Neural crest cell (in vitro differentiated cells): ENCODE measurements at places on chromosomes 5 and 9. TPM values are rescaled to one million over a fixed set of nuclear protein-coding genes. Genes with fewer than 3 reads are reported as not detected.

TERT gene
- 2.9 and 5.6 TPM in 2 replicates for total RNA-seq

PHF24 gene
- total RNA-seq = 0.63 and 1.2 TPM in 2 replicates

SLC4A9 gene
- total RNA-seq = not detected in 2 replicates

DNA sequence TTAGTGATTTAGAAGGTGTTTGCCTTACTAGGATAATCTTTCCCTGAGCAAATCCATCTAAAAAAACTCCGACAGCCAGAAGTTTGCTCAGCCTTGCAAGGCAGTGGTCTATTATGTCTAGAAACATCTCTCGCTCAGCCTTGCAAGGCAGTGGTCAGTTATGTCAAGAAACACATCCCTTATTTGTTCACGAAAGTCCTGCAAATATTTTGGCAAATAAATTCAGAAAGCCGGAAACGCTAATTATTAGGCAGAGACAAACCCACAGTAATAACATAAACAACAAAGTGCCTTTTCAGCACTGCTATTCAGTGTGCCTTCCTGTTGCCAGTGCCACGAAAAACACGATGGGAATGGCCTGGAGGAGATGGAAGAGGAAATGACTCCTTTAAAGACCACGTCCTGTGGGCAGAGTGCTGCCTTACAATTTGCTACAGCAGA, 184.5 kb downstream of the GNAQ start:
- H3K4me3 ChIP-seq = no peak overlapping the region
- peak overlapping the region; percentile 70 for H3K27ac ChIP-seq
- H3K36me3 ChIP-seq = no peaks in the 10 kb centered on the region
- no peaks in the 10 kb centered on the region for H3K27me3 ChIP-seq

DNA sequence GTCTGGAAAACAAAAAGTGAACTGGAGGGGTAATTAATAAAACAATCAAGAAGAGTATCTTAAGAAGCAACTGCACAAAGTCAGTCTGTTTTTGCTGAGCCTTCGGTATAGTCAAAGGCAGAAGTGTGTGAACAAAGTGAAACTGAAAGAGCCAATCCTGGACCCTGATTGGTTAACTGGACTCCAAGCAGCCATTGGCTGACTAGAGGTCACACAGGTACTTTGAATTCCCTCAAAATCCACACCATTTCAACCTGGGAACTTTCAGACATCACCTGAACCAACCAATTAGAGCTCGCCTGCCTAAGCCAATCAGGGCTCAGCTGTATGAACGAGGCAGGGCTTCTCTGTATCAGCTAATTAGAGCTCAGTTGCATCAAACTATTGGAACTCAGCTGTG, 286.7 kb downstream of the TLE4 start:
- DNase-seq = no peak
- no peak overlapping the region for H3K27ac ChIP-seq
- no peaks in the 10 kb centered on the region for H3K27me3 ChIP-seq
- H3K36me3 ChIP-seq = peaks cover 3% of the 10 kb centered on the region
- peaks cover 5% of the 10 kb centered on the region for H3K4me1 ChIP-seq

- peaks cover 38% of the 10 kb centered on the region for H3K4me1 ChIP-seq
- H3K36me3 ChIP-seq = no peaks in the 10 kb centered on the region
- peak; percentile 94 for DNase-seq
- no peak overlapping the region for H3K27ac ChIP-seq
These were observed 1.9 kb upstream of the CRB2 start for GRCh38 chr9:123353984-123354591.

DNA sequence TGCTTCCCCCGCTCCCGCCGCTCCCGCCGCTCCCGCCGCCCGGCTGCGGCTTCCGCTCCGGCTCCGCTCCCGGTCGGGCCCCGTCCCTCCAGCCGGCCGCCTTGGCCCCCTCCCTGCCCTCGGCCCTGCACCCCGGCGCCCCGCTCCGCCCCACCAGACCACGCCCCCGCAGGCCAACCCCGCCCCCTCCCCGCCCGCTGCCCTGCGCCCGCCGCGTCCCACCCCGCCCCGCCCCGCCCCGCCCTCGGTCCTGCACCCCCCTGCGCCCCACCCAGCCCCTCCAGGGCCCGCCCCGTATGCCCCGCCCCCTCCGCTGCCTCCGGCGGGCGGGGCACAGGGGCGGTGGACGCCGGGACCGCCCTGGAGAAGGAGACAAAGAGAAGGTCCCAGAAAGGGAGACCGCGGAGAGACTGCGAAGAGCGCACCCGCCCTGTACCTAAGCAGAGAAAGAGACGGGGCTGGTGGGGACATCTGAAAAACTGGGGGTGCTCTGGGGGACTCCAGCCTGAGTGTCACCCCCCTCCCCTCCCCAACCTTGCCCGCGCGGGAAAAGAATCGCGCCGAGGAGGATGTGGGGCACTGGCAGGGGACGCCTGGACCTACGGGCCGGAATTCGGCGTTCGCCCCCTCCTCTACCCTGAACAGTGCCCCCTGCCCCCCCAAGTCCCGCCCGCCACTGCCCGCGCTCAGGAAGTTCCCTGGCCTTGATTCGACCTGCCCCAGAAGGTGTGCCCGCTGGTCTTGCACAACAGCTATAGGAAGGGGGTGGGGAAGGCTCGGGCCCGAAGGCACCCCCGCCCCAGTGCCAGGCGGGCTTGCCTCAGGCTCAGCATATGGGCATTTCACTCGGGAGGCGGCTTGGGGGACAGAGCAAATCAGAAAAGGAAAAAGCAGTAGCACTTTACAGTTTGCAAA, 42.8 kb upstream of the STXBP1 start:
- H3K4me1 ChIP-seq = peaks cover 27% of the 10 kb centered on the region
- no peaks in the 10 kb centered on the region for H3K27me3 ChIP-seq
- H3K36me3 ChIP-seq = no peaks in the 10 kb centered on the region
- peak overlapping the region; percentile 96 for H3K27ac ChIP-seq
- DNase-seq = peak; percentile 68
- H3K4me3 ChIP-seq = peak overlapping the region; percentile 88

GRCh38 chr9:21670374-21670773, 132.1 kb upstream of the MTAP start:
- no peak overlapping the region for H3K4me3 ChIP-seq
- no peak for DNase-seq
- H3K27me3 ChIP-seq = no peaks in the 10 kb centered on the region
- H3K36me3 ChIP-seq = no peaks in the 10 kb centered on the region

DNA sequence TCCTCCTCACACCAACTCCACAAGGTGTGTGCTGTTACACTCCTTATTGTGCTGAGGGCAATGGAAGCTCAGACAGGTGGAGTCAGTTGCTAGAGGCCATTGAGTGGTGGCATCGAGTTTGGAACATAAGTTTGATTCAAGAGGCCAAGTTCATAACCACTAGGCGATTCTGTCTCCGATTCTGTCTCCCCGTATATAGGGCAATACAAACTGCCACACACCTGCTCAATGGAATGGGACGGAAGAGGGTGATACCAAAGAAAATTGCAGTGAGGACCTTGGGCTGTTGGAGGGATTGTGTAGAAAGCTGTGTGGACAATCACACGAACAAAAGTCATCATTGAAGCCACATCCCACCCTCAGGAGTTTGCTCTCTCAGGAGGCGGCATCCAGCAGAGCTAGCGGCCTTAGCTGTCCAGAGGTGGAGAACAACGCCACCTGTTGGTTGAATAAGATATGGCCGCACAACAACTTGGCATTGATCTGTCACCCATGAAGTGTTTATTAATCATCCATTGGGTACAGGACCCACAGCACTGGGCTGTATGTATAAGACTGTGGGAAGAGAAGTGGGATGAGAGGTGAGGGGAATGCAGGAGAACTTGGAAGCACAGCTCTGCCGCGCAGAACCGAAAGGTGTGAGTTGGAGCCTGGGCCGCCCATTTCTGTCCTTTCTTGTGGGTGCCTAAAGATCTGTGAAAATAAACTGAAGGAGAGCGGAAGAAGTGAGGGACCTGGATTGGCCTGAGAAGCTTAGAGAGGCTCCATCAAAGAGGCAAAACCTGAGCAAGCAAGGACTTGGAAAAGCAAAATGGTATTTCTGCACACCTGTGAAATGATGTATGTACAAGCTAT, 16.1 kb upstream of the NEUROG1 start:
- H3K27me3 ChIP-seq = peaks cover 96% of the 10 kb centered on the region
- no peak overlapping the region for H3K4me3 ChIP-seq
- H3K36me3 ChIP-seq = no peaks in the 10 kb centered on the region
- H3K4me1 ChIP-seq = no peaks in the 10 kb centered on the region
- H3K27ac ChIP-seq = no peak overlapping the region

- DNase-seq = no peak
- H3K4me1 ChIP-seq = peaks cover 7% of the 10 kb centered on the region
- no peak overlapping the region for H3K27ac ChIP-seq
- H3K27me3 ChIP-seq = no peaks in the 10 kb centered on the region
- no peak overlapping the region for H3K4me3 ChIP-seq
- peaks cover 8% of the 10 kb centered on the region for H3K36me3 ChIP-seq
These were observed 82.2 kb downstream of the PRELID2 start for GRCh38 chr5:145752947-145753346.

DNA sequence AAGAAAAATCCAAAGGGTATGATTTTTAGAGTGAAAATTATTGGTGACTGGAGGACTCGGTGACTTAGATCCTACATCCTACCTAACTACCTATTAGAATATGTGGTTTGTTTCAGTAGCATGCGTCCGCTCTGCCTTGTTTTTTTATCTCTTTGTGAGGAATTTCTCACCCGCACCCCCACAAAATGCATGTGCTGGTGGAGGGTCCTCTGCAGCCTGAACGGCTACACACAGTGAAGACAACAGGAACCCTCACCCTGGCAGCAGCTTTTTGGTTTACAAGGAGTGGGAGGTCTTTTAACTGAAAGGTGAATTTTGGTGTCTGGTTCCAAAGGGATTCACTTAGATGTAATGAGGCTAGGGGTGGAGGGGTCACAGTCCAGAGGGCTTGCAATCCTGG, 115.5 kb downstream of the GNA14 start:
- no peaks in the 10 kb centered on the region for H3K36me3 ChIP-seq
- no peak overlapping the region for H3K27ac ChIP-seq
- H3K4me1 ChIP-seq = peaks cover 20% of the 10 kb centered on the region
- no peak overlapping the region for H3K4me3 ChIP-seq
- DNase-seq = no peak

DNA sequence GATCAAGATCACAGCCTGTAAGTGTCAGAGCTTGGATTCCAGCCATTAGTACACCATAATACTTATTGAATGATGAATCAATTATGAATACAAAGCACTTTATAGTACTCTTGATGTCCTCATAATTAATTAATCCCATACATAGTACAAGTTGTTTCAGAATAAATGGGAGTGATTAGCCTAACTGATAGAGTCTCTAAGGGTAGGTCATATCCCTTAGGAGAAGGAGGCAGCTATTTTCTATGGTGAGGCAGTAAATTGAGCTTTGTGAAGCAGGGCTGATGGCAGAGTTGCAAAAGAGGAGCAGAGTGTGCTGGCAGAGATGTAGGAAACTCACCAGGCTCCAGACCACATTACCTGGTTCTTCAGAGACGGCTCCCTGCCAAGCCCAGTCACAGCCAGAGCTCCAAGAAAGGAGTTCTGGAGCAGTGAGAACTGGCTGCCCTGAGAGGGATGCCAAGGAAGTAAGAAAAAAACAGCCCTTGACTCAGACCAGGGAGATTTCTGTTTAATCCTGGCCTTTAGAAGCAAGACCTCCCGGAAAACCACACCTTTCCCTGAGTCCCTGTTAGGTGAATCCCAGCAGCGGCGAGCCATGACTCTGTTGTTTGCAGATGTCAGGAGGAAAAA, 112.9 kb downstream of the SH3TC2 start:
- H3K27ac ChIP-seq = no peak overlapping the region
- DNase-seq = no peak
- H3K36me3 ChIP-seq = no peaks in the 10 kb centered on the region
- H3K4me3 ChIP-seq = no peak overlapping the region
- peaks cover 8% of the 10 kb centered on the region for H3K4me1 ChIP-seq

GRCh38 chr5:37543216-37543615, 164.1 kb downstream of the WDR70 start:
- H3K27ac ChIP-seq = no peak overlapping the region
- DNase-seq = no peak
- peaks cover 11% of the 10 kb centered on the region for H3K4me1 ChIP-seq
- no peaks in the 10 kb centered on the region for H3K27me3 ChIP-seq
- H3K4me3 ChIP-seq = no peak overlapping the region
- no peaks in the 10 kb centered on the region for H3K36me3 ChIP-seq

DNA sequence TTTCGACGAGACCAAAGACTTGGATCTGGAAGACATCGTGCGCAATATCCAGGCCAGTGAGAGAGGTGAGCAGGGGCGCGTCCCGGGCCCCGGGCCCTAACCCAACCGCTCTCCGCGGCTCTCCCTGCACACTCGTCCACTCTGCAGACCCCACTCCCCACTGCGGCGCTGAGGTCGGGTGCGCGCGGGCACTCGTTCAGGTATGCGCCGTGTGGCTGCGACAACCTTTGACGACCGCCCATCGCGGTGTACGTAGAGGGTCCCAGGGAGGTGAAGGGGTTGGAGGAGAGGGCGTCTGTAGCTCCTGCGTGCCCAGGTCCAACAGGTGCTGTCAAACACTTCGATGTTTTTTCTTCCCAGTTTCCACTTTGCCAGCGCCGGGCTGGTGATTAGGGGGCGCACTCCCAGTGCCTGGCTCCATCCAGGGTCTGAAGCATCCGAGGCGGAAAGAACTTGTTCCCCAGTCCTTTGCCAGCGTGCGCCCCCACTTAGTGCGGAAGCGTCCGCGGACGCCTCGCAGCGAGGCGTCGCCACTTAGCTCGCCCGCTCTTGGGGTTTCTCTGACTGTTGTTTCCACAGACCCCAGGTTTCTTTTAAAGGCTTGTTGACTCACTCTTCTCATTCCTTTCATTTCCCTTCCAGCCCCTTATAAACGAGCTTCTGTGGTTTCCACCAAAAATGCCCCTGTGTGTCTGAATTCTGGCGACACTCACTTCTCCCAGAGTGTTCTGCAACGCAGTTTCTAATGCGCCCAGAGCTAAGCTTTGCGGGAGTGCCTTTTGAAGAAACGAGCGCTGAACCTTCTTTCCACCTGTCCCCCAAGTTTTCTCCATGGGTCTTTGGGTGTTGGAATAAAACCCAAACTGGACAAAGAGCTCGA, 1.6 kb downstream of the NPR3 start:
- H3K4me1 ChIP-seq = peaks cover 30% of the 10 kb centered on the region
- H3K27me3 ChIP-seq = peaks cover 89% of the 10 kb centered on the region
